ENCODE measurements at places on chromosomes 5 and 9.

DNA sequence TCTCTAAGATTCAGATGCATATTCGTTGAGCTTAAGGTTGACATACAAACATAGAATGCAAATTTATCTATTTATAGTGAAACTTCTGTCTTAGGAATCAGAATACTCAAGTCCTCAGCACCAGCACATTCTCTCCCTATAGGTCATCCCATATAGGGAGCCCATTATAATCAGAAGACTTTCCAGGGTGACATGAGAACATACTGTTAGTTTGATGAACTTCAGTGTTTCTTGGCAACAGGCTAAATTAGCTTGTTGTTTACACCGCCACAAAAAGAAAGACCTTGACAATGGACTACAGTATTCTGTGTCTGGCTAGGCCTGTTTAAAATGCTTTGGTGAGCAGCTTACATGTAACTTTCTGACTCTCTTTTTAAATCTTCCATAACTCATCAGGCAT is 104.2 kb downstream of the TAF11L14 start:
- H3K36me3 ChIP-seq: no peaks in the 10 kb centered on the region
- H3K27me3 ChIP-seq: no peaks in the 10 kb centered on the region
- no peak for DNase-seq
- H3K4me3 ChIP-seq: no peak overlapping the region

DNA sequence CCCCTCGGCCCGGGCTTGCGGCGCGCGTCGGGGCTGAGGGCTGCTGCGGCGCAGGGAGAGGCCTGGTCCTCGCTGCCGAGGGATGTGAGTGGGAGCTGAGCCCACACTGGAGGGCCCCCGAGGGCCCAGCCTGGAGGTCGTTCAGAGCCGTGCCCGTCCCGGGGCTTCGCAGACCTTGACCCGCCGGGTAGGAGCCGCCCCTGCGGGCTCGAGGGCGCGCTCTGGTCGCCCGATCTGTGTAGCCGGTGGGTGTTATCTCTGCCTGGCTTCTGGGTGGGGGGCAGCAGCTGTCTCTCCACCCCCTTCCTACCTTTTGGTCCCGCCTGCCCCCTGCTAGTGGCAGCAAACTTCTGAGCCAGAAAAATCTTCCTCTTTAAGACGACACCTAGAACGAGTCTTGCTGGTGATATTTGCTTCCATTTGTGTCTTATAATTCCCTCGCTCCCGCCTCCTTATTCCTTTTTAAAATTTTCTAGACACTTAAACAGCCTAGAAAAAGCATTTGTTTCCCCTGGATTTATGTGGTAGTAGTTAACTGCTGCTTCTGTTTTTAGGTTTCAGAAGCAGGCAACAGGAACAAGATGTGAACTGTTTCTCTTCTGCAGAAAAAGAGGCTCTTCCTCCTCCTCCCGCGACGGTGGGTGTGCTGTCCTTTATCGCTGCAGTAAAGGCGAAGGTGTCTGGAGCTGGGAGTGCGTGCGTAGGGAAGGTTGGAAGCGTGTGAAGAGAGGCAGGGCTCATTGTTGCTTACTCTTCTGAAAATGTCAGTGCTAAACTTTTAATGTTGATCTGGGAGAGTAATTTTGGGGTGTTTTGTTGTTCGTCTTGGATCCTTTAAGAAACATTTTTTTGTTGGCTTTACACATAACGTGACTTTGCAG is 554 bp downstream of the JAK2 start:
- peak overlapping the region; percentile 69 for H3K4me3 ChIP-seq
- H3K27ac ChIP-seq: no peak overlapping the region
- DNase-seq: no peak
- H3K27me3 ChIP-seq: no peaks in the 10 kb centered on the region

DNA sequence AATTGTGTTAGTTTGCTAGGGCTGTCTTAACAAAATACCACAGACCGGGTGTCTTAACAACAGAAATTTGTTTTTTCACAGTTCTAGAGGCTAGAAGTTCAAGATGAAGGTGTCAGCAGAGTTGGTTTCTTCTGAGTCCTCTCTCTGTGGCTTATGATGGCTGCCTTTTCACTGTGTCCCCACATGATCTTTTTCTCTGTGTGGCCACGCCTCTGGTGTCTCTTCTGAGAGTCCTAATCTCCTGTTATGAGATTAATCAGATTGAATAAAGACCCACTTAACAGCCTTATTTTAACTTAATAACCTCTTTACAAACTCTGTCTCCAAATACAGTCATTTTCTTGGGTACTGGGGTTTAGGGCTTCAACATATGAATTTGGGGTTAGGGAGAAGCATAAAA is 561.1 kb downstream of the NR2F1-AS1 start:
- H3K4me1 ChIP-seq: peaks cover 1% of the 10 kb centered on the region
- H3K27ac ChIP-seq: no peak overlapping the region
- no peaks in the 10 kb centered on the region for H3K36me3 ChIP-seq
- H3K4me3 ChIP-seq: no peak overlapping the region
- DNase-seq: no peak
- no peaks in the 10 kb centered on the region for H3K27me3 ChIP-seq

DNA sequence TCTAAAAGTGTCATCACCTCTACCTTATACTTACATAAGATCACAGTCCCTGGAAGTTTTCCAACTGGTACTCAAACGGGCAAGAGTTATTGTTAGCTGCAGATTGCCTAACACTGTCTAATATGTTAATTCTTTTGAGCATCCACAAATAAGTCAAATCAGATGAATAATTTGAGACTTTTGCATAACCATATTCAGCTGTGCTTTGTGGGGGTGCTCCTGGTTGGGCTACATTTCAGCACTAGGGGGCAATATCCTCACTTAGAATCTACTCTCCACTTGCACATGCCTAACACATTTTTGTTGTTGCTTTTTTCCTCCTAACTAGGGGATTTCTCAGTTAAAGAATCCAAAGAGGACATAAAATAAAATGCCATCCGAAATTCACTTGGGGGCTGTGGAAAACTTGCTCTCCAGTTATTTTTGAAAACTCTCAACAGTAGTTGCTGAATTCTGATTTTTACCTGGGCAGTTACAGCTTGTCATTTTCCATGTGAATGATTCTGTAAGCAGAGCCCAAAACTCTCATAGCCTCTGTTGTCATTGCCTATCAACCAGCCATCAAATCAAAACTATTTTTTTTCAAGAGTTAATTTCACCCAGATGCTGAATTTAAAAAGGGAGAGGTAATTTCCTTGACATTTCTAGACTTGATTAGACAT is 71.5 kb downstream of the TRIM36 start:
- H3K4me3 ChIP-seq: no peak overlapping the region
- no peaks in the 10 kb centered on the region for H3K36me3 ChIP-seq
- DNase-seq: no peak
- no peak overlapping the region for H3K27ac ChIP-seq
